ENCODE measurements at places on chromosomes 5 and 9. TPM values are rescaled to one million over a fixed set of nuclear protein-coding genes. Genes with fewer than 3 reads are reported as not detected.

- peaks cover 12% of the 10 kb centered on the region for H3K4me1 ChIP-seq
- H3K27ac ChIP-seq = peak overlapping the region; percentile 63
- DNase-seq = no peak
- no peaks in the 10 kb centered on the region for H3K27me3 ChIP-seq
- H3K4me3 ChIP-seq = no peak overlapping the region
Observed at GRCh38 chr5:55620766-55621160, 86.0 kb upstream of the PLPP1 start.

GRCh38 chr5:78003450-78003849 is 227.3 kb upstream of the TBCA start:
- no peaks in the 10 kb centered on the region for H3K27me3 ChIP-seq
- H3K27ac ChIP-seq = peak overlapping the region; percentile 29
- no peak overlapping the region for H3K4me3 ChIP-seq
- H3K4me1 ChIP-seq = peaks cover 8% of the 10 kb centered on the region
- H3K36me3 ChIP-seq = peaks cover 23% of the 10 kb centered on the region

GRCh38 chr5:170251462-170251861 is 18.7 kb downstream of the C5orf58 start:
- no peaks in the 10 kb centered on the region for H3K27me3 ChIP-seq
- H3K36me3 ChIP-seq = no peaks in the 10 kb centered on the region
- no peak overlapping the region for H3K27ac ChIP-seq
- H3K4me1 ChIP-seq = no peaks in the 10 kb centered on the region

- H3K4me3 ChIP-seq = no peak overlapping the region
- no peaks in the 10 kb centered on the region for H3K4me1 ChIP-seq
- no peak overlapping the region for H3K27ac ChIP-seq
- no peaks in the 10 kb centered on the region for H3K27me3 ChIP-seq
- H3K36me3 ChIP-seq = no peaks in the 10 kb centered on the region
- no peak for DNase-seq
Observed at GRCh38 chr5:62828742-62829603, 250.4 kb downstream of the LRRC70 start.

DNA sequence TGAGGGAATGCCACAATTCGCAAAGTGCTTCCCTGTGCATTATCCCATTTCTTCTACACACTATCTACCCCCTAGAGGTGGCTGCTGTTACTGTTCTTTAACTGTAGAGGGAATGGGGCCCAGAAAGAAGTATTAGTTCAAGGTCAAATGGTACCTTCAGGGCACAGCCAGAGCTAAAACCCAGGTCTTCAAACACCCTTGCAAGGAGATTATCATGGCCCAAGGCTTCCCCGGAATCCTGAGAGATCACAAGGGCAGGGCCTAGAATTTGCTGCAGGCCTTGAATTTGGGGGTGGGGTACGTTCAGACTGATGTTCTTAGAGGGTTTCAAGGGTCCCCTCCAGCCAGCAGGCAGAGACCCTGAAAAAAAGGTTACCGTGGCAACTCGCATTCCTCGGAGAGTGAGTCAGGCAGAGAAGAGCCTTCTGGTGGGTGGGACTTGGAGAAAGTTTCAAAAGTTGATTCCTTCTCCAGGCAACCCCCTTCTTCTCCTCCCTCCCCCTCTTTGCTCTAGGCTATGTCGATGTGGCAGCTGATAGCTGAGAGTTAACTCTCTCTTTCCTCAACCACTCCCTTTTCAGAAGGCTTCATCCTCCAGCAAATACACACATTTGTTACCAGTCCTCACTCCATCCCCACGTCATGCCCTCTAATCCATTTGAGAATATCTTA is 1.9 kb downstream of the SPARC start:
- DNase-seq = peak; percentile 95
- H3K27ac ChIP-seq = peak overlapping the region; percentile 94
- H3K27me3 ChIP-seq = no peaks in the 10 kb centered on the region
- peak overlapping the region; percentile 56 for H3K4me3 ChIP-seq
- H3K4me1 ChIP-seq = peaks cover 59% of the 10 kb centered on the region
- H3K36me3 ChIP-seq = no peaks in the 10 kb centered on the region

Gene SLC2A6
- 22.4 TPM for total RNA-seq

DNA sequence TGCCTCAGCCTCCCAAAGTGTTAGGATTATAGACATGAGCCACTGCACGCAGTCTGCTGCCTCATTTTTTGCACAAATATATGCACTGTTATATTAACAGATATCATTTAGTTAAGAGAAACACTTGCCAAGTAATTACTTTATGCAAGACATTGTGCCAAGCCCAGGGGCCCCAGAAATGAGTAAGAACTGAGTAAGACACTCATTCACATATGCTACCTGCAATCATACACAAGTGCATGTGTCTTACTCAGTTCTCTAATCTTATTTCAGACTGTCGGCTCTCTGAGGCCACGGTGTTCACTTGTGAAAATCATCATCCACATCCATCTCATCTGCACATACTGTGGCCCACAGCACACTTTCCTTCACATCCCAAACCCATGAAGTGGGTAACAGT is 16.0 kb downstream of the TRAF1 start:
- H3K4me3 ChIP-seq = no peak overlapping the region
- H3K27me3 ChIP-seq = no peaks in the 10 kb centered on the region
- H3K36me3 ChIP-seq = no peaks in the 10 kb centered on the region
- H3K4me1 ChIP-seq = no peaks in the 10 kb centered on the region
- no peak overlapping the region for H3K27ac ChIP-seq
- no peak for DNase-seq

DNA sequence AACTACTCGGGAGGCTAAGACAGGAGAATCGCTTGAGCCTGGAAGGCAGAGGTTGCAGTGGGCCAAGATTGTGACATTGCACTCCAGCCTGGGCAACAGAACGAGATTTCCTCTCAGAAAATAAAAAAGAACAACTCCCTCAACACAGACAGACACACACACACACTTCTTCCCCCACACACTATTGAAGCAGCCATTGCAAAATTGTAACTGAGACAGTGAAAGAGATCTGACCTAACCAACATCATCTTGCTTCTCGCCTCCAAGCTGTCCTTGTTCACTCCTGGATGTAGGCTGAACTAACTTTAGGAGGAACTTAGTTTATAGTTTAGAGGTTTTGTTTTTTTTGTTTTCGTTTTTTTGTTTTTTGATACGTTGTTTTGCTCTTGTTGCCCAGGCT is 13.0 kb upstream of the PLIN2 start:
- no peak for DNase-seq
- no peak overlapping the region for H3K4me3 ChIP-seq
- H3K36me3 ChIP-seq = no peaks in the 10 kb centered on the region
- no peaks in the 10 kb centered on the region for H3K27me3 ChIP-seq
- no peaks in the 10 kb centered on the region for H3K4me1 ChIP-seq

Gene BTNL9
- total RNA-seq = 56.1 TPM

GRCh38 chr5:90353254-90353653 is 56.3 kb downstream of the CETN3 start:
- no peaks in the 10 kb centered on the region for H3K4me1 ChIP-seq
- H3K27me3 ChIP-seq = no peaks in the 10 kb centered on the region
- no peaks in the 10 kb centered on the region for H3K36me3 ChIP-seq
- H3K4me3 ChIP-seq = no peak overlapping the region

Gene CTXN3
- total RNA-seq = not detected

GRCh38 chr9:125133403-125134329 is 9.7 kb downstream of the SCAI start:
- H3K27ac ChIP-seq = no peak overlapping the region
- no peaks in the 10 kb centered on the region for H3K27me3 ChIP-seq
- no peak overlapping the region for H3K4me3 ChIP-seq
- no peaks in the 10 kb centered on the region for H3K4me1 ChIP-seq

DNA sequence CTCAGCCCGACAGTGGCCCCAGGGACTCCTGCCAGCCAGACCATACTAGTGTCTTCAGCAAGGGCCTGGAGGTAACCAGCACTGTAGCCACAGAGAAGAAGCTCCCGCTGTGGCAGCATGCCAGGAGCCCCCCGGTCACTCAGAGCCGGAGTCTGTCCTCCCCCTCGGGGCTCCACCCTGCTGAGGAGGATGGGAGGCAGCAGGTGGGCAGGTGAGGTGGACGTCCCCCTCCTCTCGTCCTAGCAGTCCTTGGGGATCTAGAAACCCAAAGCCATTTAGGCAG is 28.0 kb upstream of the LRRC14B start:
- H3K27me3 ChIP-seq = peaks cover 13% of the 10 kb centered on the region
- no peaks in the 10 kb centered on the region for H3K36me3 ChIP-seq
- DNase-seq = no peak
- no peak overlapping the region for H3K27ac ChIP-seq

- H3K4me1 ChIP-seq = no peaks in the 10 kb centered on the region
- H3K4me3 ChIP-seq = no peak overlapping the region
- H3K36me3 ChIP-seq = no peaks in the 10 kb centered on the region
- no peak for DNase-seq
- H3K27me3 ChIP-seq = no peaks in the 10 kb centered on the region
Observed at GRCh38 chr9:14389657-14390056, 75.7 kb upstream of the NFIB start.

Gene SOX30
- 0.15 TPM for total RNA-seq

Gene PCDHGC4
- 0.79 TPM for total RNA-seq

DNA sequence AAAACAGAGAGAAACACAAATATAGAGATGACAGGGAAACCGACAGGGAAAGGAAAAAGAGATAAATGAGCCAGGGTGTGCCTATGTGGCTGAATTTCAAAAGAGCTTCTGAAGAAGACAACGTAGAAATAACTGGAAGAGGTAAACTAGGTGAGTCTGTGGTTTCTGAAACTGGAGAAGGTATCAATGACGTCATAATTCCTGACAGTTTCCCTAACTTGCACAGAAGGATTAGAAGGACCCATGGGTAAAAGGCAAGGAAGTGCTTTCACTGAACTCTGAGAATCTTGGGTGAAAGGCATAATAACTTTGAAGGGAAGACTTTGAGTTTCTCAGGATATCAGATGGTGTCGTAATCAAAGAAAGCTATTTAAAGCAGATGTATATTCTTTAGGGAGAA is 790.8 kb upstream of the NUDT12 start:
- no peaks in the 10 kb centered on the region for H3K27me3 ChIP-seq
- H3K36me3 ChIP-seq = no peaks in the 10 kb centered on the region
- no peak overlapping the region for H3K4me3 ChIP-seq
- no peak for DNase-seq
- no peaks in the 10 kb centered on the region for H3K4me1 ChIP-seq

Gene CBY3
- not detected for total RNA-seq

DNA sequence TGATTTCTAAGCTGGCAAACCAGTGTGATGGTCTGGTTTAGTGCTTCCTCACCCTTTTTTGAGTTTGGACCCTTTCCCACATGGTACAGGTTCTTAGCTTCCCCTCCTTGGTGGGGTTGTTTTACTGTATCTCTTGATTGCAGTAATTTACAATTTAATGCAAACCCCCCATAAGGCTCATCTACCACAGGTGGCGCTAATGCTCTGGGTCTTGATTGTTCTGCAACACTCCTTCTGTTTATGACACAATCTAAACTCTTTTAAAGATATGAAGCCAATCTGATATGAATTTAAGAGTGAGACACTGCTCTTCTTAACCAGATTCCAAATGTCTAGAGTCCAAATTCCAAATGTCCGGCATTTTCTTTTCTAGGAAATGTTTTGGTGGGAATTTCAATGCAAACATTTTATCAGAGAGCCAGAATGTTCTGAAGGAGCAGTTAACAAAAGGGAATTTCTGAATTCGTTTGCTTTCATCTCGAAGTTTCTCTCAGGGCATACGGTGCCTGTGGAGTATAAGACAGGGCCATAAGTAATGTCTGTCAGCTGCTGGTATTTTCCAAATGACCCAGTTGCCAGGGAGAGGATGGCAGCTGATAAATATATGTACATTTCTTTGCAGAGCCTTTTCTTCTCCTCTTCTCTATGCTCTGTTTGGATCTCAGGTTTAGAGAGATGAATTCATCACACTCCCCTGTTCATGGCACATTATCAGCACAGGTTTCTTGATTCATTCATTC is 246.8 kb downstream of the ARHGAP26 start:
- no peak overlapping the region for H3K4me3 ChIP-seq
- no peaks in the 10 kb centered on the region for H3K27me3 ChIP-seq
- no peak overlapping the region for H3K27ac ChIP-seq
- H3K36me3 ChIP-seq = no peaks in the 10 kb centered on the region

DNA sequence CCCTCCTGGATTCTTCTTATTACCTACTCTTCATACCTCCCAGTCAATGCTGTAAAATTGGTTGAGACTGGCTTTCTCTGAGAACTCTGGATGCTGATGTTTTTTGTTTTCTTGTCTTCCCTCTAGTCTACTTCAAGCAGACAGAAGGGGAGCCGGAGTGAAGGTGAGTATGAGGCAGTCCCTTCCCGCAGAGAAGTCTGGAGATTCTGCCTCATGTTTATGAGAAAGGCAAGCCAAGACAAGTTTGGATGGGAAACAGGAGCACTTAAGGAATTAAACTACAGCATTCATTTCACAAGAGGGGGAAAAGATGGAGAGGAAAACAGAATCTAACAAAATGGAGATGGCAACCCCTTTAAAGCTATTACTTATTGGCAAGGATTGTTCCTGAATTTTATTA is 246.1 kb downstream of the TRIM32 start:
- no peaks in the 10 kb centered on the region for H3K4me1 ChIP-seq
- DNase-seq = no peak
- H3K27ac ChIP-seq = no peak overlapping the region
- no peaks in the 10 kb centered on the region for H3K27me3 ChIP-seq

Gene OR1L4
- not detected for total RNA-seq

DNA sequence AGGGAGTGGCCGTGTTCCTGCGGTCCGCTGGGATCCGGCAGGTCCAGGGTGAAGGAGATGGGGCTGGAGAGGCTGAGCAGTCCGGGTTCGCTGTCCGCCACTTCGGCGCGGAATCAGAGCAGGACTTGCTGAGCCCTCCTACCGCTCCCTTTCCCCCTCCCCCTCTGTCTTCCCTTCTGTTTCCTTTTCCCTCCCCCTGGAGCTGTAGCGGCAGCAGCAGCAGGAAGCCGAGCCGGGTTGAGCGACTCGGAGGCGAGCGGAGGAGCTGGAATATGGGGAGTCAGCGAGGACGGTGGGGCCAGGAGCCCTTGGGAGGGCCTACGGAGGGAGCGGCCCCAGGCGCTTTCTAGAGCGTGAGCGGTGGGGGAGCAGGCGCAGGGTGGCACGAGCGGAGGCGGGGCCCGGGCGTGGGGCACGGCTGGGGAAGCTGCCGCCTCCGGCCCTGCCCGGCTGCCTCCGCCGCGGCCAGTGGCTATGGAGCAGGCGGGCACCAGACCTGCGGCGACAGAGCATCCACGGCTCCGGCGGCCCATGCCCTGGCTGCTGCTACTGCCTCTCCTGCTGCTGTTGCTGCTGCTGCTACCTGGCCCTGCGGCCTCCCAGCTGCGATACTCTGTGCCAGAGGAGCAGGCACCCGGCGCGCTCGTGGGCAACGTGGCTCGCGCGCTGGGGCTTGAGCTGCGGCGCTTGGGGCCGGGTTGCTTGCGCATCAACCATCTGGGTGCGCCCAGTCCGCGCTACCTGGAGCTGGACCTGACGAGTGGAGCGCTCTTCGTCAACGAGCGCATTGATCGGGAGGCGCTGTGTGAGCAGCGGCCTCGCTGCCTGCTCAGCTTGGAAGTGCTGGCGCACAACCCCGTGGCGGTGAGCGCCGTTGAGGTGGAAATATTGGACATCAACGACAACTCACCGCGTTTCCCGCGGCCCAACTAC is at the start of gene PCDHAC2:
Gene PCDHAC2, plus strand, starts transcription at position 184 of the 933 bp plus-strand sequence. Its CDS starts 291 bp downstream, at position 475.
- H3K36me3 ChIP-seq = no peaks in the 10 kb centered on the region
- no peaks in the 10 kb centered on the region for H3K4me1 ChIP-seq
- peaks cover 42% of the 10 kb centered on the region for H3K27me3 ChIP-seq
- H3K4me3 ChIP-seq = peak within 1 kb of the TSS; percentile 51

Gene SV2C
- 0.37 TPM for total RNA-seq

- no peak overlapping the region for H3K27ac ChIP-seq
- H3K36me3 ChIP-seq = no peaks in the 10 kb centered on the region
- H3K27me3 ChIP-seq = no peaks in the 10 kb centered on the region
- H3K4me1 ChIP-seq = peaks cover 24% of the 10 kb centered on the region
- DNase-seq = no peak
- no peak overlapping the region for H3K4me3 ChIP-seq
Observed at GRCh38 chr5:14039063-14039462, 94.6 kb upstream of the DNAH5 start.

Gene MEGF10
- 0.17 TPM for total RNA-seq

Gene MAML1
- 23.8 TPM for total RNA-seq
